Mesendoderm (in vitro differentiated cells): ENCODE measurements at places on chromosomes 4 and X.

- DNase-seq = no peak
These were observed at the start of gene FOXP3 for GRCh38 chrX:49264460-49264859. TSS of gene FOXP3 (minus strand) at chrX:49264710. CDS start at chrX:49258505, 6,205 bp downstream.

- DNase-seq = no peak
These were observed 28.1 kb downstream of the MANBA start for GRCh38 chr4:102732678-102733077.

- DNase-seq = peak; percentile 5
These were observed 127.8 kb downstream of the DDX53 start for GRCh38 chrX:23127586-23127985.

DNA sequence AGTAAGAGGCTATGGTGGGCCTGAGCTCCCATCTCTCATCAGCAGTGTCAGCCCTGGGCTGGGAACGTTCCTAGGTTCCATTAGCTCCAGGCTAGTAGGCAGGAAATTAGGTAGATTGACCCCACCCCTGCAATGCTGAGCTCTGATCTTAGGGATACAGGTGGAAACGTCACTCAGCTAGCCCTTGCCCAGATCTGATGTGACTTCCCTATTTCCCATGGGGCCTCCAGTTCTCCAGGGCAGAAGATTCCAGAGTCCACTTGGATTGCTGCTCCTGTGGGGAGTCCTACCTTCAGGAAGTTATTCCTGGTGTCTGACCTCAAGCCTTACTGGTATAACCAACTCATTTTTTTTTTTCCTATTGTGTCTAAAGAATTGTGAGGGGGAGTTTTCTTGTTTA, 81.1 kb downstream of the EFNB1 start:
- no peak for DNase-seq

DNA sequence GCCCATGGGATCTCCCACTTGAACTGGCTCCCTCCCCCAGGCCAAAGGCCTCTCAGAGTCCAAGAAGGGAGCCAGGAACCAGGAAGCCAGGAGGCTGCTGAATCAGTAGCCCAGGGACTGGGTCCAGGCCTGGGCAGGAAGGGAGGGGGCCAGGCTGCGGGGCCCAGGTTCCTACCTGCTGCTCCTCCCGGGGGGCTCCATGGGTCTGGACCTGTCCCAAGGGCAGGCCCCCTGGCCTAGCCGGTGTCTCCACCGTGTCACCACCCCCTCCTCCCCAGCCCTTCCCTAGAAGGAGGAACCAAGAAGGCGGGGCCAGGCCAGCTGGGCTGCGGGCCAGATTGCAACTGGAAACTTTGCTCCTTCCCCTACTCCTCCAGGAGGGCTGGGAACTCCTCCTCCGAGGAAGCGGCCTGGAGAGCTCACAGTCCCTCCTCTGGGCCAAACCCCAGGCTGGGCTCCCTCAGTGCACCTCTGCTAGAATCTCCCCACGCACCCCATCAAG, at the start of gene IQSEC2:
Gene IQSEC2 (minus strand): TSS at position 264 of the 502 bp plus-strand sequence.
- DNase-seq = peak; percentile 80

DNA sequence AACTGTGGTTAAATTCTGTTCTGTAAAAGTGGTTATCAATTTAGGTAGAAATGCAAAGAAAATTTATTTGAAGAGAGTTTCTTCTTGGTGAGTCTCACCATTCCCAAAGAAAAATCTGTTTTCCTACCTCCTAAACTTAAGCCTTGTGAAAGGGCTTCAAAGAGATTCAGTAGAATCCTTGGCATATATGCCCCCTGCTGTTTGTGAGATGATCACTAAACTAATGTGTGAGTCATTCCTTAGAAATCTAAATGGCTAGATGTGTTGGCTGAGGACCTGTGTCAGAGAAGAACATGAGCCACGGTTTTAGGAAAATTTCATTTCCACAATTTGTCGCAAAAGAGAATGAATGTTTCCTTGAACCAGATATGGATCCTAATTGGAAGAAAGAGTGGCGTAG, 260.9 kb downstream of the SLC7A11 start:
- DNase-seq = peak; percentile 62

DNA sequence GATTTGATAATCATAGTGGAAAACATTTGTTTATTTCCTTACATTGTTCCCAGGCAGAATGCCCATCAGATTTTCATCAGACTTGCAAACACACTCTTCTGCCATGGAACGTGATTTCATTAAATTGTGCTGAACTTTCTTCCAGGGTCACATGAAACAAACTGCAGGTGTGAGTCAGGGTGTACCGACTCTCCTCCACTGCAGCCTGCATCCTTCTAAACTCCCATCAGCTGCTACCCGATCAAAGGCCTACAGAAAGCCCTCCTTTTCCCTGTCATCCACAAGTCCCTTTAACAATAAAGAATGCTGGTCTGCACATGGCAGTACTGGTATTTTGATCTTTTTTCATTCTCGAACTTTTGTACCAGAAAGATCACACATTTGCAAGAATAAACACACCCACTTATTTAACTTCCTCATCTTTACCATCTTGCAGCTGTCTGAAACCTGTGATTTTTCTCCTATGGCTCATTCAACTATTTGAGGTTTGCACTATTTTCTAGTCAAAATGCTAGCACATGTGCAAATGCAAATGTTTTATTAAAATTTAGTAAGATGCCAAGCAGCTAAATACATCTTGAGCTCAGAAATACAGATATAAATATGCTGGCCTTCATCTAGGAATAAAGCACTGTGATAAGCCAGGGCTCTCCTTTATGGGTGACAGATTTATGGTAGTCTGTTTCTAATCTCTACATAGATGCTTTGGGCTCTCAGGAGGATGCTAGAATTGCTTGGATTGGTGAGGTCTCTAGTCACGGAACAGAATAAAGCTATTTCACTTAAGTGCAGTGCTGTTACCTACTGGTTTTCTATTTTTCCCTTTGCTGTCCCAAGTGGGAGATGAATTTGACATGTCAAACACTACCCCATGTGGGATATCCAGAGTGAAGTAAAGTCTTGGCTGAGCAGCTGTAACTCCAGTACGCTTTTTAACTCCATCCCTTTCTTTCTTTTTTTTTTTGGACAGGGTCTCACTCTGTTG, 25.8 kb upstream of the ARHGAP24 start:
- DNase-seq = no peak

- no peak for DNase-seq
These were observed 208.6 kb downstream of the VEGFC start for GRCh38 chr4:176584031-176584606.

DNA sequence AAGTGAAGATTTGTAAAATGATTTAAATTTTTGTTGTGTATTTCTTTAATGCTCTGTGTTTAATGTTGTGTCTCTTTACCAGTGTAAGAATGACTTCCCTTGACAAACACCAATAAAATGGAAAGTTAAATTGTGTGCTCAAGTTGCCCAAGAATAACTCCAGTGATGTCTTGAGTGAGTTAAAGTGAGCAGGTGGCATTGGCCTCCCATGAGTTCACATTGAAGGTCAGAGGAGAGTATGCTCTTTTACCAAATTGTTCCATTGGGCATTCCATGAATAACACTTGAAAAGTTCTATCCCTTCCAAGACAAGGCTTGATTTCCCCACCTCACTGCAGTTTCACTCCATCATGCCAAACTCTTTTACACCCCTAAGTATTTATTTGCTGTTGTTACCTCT, 4.5 kb downstream of the ANXA5 start:
- DNase-seq = no peak

- no peak for DNase-seq
These were observed 19.3 kb downstream of the KLF3 start for GRCh38 chr4:38683276-38683675.

DNA sequence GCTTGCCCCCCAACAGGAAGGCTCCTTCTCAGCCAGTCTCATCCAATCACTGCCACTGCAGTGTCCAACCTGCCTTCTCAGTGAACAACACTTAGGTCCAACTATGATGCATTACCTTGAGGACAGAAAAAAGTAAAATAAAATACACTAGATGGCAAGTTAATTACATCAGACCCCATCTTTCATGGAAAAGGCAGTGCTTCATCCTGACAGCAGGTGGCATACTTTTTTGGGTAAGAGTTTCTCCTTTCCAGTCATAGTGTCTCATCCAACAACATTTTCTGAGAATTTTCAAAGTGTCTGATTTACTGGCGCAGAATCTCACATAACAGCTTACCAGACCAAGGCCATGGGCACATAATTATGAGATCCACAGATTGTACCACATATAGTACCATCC, 1742.8 kb downstream of the PCDH7 start:
- DNase-seq = peak; percentile 47

DNA sequence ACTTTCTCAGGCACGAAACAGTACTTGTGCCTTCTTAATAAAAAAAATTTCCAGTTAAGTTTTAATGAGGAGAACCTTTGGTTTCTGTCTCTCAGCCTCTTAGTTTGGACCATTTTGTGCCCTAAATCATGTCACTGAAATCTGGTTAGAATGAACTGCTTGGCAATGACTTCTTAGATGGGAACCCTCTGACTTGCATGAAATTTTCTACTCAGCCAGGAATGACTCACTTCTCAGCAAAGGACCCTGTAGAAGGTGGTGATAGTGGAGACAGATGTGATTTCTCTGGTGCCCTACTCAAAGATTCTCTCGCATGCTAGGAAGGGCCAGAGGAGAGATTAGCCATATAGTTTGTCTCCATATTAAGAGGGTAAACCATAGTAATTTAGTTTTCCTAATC, 50.5 kb downstream of the RASL11B start:
- DNase-seq = peak; percentile 32

- peak; percentile 75 for DNase-seq
These were observed 27.9 kb downstream of the TRIM61 start for GRCh38 chr4:164949448-164950143.

GRCh38 chr4:10134141-10134540, 17.5 kb upstream of the WDR1 start:
- DNase-seq = no peak

DNA sequence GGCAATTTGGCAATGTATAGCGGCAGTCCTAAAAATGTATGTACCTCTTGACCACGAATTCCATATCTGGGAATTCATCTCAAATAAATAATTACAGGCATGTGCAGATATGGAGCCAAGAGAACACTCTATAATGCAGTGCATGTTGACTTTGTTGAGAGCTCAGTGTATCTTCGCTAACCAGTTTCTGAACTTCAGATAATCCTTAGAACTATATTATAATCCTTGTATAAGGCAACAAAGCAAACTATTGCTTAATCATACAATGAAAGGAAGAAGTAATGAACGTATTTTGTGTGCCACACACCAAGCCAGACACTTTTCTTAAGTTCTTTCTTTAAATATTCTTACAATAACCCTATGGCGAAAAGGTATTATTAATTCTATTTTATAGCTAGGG, 168.5 kb downstream of the SMIM20 start:
- DNase-seq = no peak

DNA sequence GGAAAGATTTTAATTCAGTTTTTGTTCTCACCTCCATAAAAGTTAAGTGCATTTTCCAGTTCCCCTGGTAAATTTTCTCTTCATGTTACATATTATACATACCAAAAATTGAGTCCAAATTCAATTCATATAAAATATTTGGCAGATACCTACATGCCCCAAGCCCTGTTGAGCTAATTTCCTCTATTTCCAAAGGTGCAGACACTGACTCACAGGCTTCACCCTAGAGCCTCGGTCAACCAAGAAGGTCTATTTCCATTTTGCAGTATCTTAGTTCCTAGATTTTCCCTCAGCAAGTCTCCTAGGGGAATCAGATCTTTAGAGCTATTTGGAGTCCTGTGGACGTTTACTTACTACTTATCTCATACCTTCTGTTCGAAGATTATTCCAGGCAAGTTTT, 174.4 kb downstream of the TSPAN5 start:
- no peak for DNase-seq

GRCh38 chr4:57763070-57763469, 652.9 kb upstream of the IGFBP7 start:
- DNase-seq = peak; percentile 15

GRCh38 chr4:185695743-185696142, 116.3 kb downstream of the SORBS2 start:
- no peak for DNase-seq

DNA sequence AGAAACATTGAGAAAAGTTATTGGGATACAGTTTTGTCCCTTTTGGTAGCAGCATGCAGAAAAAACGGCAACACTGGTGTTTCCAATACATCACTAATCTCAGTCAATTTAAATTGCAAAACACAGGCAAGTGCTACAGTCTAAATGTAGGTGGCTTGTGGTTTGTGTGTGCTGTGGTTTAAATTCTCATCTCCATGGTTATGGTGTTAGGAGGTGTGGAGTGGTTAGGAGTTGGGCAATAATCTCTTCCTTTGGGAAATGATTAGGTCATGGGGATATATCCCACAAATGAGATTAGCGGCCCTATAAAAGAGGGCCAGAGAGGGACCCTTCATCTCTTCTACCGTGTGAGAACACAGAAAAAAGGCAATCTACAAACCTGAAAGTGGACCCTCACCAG, 1344.3 kb downstream of the ADGRL3 start:
- peak; percentile 8 for DNase-seq

GRCh38 chr4:154781983-154782293, 866 bp downstream of the RBM46 start:
- DNase-seq = no peak

GRCh38 chr4:156516698-156517097, 454.9 kb downstream of the PDGFC start:
- no peak for DNase-seq

DNA sequence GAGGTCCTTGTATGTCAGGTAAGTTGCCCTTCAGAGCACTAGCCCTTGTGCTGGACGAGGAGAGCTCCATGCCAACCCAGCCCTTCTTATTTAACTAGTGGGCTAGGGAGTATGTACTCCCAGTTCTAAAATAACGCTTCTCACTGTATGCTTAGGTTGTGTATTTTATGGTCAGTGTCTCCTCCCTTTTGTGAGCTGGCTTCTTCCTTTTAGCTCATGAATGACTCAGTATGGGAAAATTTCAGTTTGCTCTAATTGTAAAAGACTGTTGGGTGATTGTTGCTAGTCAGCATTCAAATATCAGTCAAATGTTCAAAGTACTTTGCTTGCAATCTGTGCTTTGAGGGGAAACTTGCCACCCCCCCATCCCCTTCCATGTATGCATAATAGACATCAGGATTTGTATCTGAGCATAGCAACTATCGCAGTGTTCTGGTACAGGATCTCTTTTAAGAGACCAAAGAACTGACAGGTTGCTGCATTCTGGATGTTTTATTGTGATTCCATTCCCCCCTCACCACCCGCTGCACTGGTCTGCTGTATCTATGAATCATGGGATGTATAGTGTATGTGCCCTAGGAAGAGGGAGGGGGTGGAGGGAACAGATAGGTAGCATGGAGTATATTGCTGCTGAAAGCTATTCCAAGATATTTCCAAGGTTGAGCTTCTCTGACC, 34.7 kb downstream of the DLG3 start:
- DNase-seq = no peak

DNA sequence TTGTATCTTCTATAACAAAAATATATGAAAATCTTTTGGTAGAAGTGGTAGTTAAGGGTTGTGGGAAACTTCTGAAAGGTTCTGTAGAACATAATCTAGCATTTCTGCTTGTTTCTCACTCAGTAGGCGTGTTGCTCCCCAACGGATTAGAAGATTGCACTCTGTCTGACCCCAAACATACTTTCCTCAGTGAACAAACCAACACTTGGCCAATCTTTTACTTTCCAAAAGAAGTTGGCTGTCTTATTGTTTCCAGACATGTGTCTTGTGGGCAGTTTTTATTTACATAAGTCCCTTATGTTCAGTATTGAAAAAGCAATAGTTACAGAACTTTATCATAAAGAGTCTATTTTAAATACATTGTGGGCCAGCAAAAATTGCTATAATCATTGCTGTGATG, 312.8 kb upstream of the EPHA5 start:
- DNase-seq = no peak

- no peak for DNase-seq
These were observed 9.1 kb upstream of the SLC9B2 start for GRCh38 chr4:103085555-103086196.
